ENCODE measurements at places on chromosomes 1 and 21.

- no peak for DNase-seq
Observed at GRCh38 chr1:224609333-224609732, 6.8 kb upstream of the CNIH3 start.

DNA sequence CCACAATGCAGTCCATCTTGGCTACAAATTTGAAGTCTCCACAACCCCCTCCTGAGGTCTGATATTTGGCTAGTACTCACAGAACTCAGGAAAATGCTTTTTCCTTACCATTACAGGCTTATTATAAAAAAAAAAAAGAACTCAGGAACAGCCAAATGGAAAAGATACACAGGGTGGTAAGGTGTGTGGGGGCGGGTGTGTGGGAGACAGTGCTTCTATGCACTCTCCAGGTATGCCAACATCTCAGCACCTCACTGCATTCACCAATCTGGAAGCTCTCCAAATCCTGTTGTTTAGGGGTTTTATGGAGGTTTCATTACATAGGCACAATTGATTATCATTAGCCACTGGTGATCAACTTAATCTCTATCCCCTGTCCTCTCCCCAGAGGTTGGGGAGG is 126.9 kb downstream of the FAF1 start:
- no peak for DNase-seq

GRCh38 chr1:222644636-222644980 is 26.7 kb downstream of the MIA3 start:
- DNase-seq = no peak

GRCh38 chr1:46489169-46489637 is 433 bp upstream of the DMBX1 start:
- DNase-seq = no peak

GRCh38 chr1:30371179-30371788 is 352.1 kb downstream of the MATN1 start:
- DNase-seq = no peak

All from CD4-positive, alpha-beta T cell treated with Interleukin-1 beta for 1 hour (primary cell).